ENCODE measurements at places on chromosomes 3 and 15. TPM values are rescaled to one million over a fixed set of nuclear protein-coding genes. Genes with fewer than 3 reads are reported as not detected.
A peak's percentile ranks its signal among the peaks of the same experiment; 100 is the strongest.

DNA sequence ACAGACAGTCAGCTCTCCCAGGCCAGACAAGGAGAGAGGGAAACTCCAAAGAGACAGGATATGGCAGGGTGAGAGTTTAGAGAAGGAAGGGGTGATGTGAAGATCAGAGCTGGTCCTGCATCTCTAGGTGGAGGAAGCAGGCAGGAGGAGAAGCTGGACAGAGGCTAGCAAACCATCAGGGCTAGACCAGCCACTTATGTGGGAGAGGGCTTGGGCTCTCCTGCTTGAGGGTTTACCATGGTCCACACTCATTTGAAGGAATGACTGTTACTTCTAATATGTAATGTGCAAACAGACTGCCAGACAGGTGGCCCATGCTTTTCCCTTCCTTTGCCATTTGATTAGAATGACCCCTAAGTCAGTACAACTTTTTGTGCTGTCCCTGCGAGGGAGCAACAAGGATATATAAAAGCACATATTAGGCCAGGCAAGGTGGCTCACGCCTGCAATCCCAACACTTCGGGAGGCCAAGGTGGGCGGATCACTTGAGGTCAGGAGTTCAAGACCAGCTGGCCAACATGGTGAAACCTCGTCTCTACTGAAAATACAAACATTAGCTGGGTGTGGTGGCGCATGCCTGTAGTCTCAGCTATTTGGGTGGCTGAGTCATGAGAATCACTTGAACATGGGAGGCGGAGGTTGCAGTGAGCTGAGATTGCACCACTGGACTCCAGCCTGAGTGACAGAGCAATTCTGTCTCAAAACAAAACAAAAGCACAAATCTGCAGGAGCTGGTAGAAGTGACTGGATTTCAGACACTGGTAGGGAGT lies 41.0 kb upstream of the MANF start:
- no peak for DNase-seq

GRCh38 chr3:133459400-133459799 lies 59.5 kb downstream of the BFSP2 start:
- peak; percentile 33 for DNase-seq

DNA sequence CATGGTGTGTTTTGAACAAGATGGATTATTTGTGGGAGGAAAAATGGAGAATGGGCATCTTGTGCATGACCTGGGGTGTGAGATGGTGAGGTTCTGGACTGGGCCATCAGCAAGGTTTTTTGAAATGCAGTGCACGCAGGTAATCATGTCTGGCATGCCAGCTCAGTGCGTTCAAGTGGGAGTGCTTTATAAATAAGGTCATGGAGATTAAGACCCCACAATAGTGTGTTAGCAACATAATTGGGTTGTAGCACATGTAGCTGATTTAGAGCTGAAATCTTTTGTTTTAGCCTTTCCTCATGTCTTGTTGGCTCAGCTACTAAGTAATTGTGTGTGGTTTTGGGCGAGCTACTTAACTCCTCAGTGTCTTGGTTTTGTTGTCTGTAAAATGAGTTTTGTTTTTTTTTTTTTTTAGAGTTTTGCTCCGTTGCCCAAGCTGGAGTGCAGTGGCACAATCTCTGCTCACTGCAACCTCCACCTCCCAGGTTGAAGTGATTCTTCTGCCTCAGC lies 3.9 kb upstream of the CACNA1D start:
- no peak for DNase-seq

DNA sequence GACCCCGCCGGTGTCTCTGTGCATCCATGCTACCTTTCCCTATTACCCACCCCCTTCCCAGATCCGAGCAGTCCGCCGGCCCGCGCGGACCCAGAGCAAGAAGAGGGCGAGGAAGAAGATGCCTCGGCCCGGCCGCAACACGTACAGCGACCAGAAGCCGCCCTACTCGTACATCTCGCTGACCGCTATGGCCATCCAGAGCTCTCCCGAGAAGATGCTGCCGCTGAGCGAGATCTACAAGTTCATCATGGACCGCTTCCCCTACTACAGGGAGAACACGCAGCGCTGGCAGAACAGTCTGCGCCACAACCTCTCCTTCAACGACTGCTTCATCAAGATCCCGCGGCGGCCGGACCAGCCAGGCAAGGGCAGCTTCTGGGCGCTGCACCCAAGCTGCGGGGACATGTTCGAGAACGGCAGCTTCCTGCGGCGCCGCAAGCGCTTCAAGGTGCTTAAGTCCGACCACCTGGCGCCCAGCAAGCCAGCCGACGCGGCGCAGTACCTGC lies 788 bp downstream of the FOXB1 start:
- no peak for DNase-seq

GRCh38 chr15:66043264-66043663 lies 174.0 kb downstream of the RAB11A start:
- DNase-seq: no peak

DNA sequence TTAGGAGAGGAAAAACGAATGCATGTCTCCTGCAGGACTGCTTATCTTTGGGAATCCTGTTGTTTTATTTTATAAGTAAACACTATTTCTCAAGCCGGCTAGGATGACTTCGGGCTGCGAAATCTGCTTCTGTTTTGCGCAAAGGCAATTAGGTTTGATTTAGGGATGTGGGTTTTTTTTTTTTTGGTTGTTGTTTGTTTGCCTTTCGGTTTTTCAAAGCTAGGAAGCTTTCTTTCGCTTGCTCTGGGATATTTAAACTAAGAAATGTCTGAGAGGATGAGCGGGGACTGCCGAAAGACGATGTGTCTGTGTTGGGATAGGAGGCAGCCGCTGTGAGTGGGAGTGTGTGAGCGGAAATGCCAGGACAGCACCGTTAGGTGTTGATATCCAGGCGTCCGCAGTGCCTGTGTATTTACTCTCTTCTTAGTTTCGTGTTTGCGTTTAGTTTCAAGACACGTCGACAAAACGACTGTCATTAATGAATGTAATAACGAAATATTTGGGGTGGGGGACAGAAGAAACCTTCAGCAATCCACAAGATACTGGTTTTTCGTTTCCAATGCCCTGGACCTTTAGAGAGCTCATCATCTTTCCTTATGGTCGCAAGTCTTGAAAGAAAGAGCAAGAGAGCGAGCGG lies 604 bp downstream of the ISL2 start:
- DNase-seq: peak; percentile 80

DNA sequence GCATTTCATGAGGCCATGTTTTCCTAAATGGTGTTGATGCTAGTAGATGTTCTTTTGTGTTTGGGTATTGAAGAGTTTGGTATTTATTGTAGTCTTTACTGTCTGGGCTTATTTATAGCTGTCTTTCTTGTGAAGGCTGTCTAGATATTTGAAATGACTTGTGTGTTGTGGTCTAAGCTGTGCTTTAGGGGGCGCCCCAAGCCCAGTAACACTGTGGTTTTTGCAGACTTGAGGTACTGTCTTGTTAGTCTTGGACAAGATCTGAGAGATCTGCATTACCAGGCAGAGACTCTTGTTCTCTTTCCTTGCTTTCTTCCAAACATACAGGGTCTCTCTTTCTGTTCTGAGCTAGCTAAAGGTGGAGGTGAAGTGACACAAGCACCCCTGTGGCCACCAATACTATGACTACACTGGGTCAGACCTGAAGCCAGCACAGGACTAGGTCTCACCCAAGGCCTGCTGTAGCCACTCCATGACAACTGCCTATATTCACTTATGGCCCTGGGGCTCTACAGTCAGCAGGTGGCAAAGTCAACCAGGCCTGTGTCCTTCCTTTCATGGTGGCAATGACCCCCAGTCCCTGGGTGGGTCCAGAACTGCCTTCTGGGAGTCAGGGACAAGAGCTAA lies 152.1 kb upstream of the TBC1D5 start:
- peak; percentile 82 for DNase-seq

The ATP13A5 gene
- not detected for total RNA-seq

The ARPP21 gene
- total RNA-seq: not detected

The PLA1A gene
- not detected for total RNA-seq

The SLC2A2 gene
- total RNA-seq: not detected

All from Karpas-422 (cell line).